Myocyte (in vitro differentiated cells): ENCODE measurements at places on chromosomes 5 and 9.

DNA sequence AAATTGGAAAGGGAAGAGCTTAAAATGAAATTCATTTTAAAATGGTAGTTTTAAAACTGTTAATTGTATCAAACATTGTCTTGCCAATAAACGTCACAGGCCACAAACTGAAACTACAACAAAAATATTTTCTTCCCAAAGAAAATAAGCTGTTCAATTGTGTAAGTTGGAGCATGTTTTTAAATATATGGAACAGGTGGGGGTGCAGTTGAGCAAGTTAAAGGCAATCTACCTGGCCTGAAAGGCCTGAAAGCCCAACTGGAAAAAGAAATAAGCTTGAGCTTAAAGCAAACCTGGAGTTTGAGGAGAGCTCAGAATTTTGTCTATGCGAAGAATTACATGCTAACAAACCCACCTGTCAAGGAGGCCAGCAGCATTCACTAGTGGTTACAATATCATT lies 439.5 kb downstream of the ACTL7B start:
- DNase-seq: no peak

DNA sequence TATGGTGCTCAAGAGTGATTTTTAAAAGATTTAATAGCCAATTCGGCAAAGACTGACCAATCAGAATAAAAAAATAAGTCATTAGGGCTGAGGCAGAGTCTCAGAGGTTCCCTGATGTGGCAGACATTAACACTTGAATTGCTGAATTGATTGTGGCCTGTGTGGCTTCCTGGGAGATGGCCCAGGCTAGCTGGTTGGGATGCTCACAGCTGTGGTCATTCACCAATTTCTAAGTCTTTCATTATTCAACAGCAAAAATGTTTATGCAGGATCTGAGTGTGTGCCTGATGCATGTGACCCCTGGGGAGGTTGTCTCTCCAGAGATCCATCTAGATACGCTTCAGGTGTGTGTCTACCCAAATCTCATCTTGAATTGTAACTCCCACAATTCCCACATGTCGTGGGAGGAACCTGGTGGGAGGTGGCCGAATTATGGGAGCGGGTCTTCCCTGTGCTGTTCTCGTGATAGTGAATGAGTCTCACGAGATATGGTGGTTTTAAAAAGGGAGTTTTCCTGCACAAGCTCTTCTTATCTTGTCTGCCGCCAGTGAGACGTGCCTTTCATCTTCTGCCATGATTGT lies 632.6 kb upstream of the SEMA6A start:
- no peak for DNase-seq

GRCh38 chr5:87210743-87211142 lies 56.9 kb upstream of the RASA1 start:
- no peak for DNase-seq

DNA sequence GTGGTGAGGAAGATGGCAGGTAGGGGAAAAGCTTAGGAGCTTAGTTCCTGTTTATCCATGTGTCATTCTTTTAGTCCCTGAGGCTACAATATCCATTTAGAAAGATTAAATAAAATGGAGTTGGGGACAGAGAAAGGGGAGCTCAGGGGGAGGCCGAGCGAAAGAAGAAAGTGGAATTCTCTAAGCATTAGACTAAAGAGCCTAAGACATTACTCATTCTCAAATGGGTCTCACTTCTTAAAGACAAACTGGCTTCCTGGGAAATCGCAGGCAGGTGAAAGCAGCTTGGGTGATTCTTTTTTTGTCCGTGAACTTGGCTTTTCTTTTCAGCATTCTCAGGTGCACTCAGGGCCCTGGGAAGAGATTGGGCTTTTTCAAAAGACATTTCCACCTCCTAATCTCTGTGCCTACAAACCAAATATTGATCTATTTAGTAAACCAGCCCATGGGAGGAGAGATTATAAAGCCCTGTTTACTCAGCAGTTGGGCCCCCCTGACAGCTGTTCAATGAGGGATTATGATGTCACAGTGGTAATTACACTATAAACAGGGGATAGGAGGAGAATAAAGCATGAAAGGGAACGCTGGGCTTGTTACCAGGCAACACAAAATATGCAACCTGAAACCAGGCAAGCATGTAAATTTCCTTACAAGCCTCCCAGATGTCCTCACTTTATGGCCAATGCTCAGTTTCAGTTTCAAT lies 584.0 kb downstream of the ACTL7B start:
- DNase-seq: peak; percentile 89

DNA sequence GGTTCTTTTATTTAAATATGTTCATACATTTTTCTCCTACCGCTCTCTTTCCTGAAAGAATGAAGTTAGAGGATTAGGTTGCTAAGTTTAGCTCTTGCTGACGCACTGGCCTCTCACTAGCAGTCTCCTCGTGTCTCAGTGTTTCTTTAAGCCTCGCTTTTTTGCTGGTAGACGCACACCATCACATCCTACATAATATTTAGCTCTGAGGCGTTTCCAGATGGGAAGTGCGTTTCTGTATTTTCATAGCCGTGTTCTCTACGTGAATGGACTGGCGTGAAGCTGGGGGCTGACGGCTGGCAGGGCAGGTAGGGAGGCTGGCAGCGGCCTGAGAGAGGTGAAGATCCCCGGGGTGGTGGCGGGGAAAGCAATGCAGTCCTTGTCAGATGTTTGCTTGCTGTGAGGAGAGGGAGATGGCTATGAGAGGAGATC lies 79.2 kb upstream of the SPRY4 start:
- no peak for DNase-seq

- peak; percentile 66 for DNase-seq
Measured at GRCh38 chr5:15105799-15106393, 234.3 kb upstream of the ANKH start.

GRCh38 chr9:75997206-75997605 lies 106.7 kb downstream of the PCSK5 start:
- no peak for DNase-seq

DNA sequence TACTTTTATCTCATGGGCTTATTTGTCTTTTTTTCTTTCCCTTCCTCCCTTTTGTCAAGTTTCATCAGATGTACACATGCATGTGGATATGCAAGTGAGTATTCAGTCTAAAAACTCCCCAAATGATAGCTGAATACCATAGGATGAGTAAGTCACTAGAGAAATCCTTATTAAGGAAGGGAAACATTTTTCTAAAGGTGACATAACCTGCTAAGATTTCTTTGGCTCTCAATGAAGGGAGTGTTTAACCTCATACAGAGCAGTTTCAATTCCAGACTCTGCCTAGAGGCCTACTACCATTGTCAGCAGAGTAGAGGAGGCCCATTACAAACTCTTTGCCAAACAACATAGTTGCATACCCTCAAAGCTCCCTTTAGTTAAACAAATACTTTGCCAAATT lies 192.4 kb downstream of the ARHGEF28 start:
- DNase-seq: no peak

DNA sequence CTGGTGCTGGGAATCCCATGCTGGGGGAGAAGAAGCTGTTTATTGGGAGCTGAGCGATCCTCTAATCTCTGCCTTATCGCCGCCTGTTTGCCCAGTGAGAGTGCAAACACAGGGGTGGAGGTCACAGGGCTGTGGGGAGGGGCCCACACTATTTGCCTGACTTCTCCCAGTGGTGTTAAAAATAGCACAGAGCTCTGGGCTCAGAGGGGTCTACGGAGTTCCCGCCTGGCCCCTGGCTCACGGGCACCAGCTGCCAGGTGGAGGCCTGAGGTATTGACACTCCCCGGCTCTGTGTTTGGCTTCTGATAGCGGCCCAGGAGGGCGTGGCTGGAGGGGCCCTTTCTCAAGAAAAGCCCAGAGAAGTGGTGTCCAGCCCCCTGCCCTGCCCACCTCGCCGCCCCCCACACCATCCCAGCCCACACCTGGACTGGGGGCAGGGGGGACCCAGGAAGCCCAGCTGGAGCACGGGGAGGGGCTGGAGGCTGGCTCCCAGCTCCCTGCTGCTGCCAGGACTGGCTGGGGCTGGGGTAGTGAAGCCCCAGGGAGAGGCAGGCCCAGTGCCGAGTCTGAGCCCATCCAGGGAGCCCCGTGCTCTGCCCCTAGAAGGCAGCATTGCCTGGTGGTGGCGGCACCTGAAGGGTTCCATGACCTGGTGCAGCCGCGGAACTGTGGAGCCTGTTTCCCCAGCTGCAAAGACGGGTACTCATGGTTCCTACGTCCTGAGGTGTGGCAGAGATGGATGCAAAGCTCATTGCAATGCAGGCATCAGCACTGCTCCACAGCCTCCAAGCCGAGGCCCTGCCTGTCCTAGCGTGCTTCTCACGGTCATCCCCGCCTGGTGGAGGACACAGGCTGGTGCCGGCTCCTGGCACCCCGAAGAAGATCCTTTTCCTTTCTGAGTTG lies 35.7 kb upstream of the EGFL7 start:
- no peak for DNase-seq

- DNase-seq: no peak
Measured at GRCh38 chr9:2413160-2413805, 208.3 kb upstream of the VLDLR start.

- DNase-seq: peak; percentile 91
Measured at GRCh38 chr5:137622850-137623249, 113.0 kb downstream of the KLHL3 start.

DNA sequence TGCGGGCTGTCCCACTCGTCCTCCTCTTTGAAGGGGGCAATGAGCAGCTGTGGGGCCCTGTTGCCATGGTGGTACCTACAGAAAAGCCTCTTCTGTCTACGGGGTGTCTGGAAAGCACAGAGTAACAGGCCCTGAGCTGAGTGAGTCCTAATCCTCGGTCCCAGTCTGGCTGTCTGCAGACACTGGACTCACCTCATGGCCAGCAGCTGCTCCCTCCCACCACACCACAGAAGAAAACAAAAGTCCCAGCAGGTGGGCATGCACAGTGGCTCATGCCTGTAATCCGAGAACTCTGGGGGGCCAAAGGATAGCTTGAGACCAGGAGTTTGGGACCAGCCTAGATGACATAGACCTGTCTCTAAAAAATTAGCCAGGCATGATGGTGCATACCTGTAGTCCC lies 19.9 kb downstream of the P4HA2 start:
- peak; percentile 94 for DNase-seq

- DNase-seq: peak; percentile 12
Measured at GRCh38 chr9:128251732-128252100, 24.1 kb downstream of the GOLGA2 start.
